ENCODE measurements at places on chromosomes 16 and 17. TPM values are rescaled to one million over a fixed set of nuclear protein-coding genes. Genes with fewer than 3 reads are reported as not detected.

- DNase-seq = no peak
Observed at GRCh38 chr17:21680366-21680765, 12.0 kb upstream of the KCNJ18 start.

GRCh38 chr16:84832488-84833143 lies 12.8 kb downstream of the CRISPLD2 start:
- no peak for DNase-seq

Gene HSPB9
- not detected for total RNA-seq

DNA sequence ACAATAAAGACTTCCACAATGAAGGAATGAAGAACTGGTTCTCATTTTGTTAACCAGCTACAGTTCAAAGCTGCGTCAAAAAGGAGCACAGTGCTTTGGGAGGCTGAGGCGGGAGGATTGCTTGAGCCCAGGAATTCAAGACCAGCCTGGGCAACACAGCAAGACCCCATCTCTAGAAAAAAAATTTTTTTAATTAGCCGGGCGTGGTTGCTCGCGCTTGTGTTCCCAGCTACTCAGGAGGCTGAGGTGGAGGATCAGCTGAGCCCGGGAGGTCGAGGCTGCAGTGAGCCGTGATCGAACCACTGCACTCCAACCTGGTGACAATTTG lies 764 bp upstream of the SLC6A4 start:
- DNase-seq = no peak

- DNase-seq = no peak
Observed at GRCh38 chr16:88739139-88739976, 33.1 kb downstream of the CTU2 start.

DNA sequence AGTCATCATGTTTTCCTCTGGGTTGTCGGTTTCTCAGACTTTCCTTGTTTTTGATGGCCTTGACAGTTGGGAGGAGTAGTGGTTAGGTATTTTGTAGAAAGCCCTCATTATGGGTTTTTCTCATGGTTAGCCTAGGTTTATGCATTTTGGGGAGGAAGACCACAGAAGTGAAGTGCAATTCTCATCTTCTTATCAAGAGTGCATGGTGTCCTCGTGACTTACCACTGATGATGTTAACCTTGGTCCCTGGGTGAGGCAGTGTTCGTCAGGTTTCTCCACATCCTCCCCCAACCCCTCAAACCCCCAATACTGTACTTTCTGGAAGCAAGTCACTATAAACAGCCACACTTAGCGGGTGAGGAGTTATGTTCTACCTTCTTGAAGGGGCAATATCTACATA lies 42.3 kb downstream of the BPTF start:
- no peak for DNase-seq

Gene CD300LD
- total RNA-seq = not detected

Gene RCVRN
- not detected for total RNA-seq

- DNase-seq = no peak
Observed at GRCh38 chr17:41939693-41940090, 9.3 kb downstream of the ODAD4 start.

Gene CBFB
- total RNA-seq = 55.2 TPM

DNA sequence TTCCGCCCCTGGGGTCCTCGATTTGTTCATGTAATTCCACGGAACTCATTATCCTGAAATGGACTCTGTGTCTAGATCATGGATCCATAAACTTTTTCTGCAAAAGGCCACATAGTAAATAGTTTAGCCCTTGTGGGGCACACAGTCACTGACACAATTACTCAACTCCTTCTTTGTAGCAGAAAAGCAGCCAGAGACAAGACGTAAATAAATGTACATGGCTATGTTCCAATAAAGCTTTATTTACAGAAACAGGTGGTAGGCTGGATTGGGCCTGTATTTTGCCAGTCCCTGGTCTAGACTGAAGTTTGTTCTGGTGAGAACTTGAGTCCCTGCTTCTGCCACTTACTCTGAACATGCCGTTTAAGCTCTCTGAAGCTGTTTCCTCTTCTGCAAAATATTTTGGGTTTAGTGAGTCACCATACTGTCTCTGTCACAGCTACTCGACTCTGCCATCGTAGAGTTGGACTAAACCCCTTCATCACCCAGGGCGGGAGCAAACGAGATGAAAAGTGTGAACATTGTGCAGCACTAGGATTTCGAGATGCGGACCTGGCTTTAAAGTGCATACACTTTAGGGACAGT lies 61.9 kb upstream of the FOXF1 start:
- DNase-seq = no peak

DNA sequence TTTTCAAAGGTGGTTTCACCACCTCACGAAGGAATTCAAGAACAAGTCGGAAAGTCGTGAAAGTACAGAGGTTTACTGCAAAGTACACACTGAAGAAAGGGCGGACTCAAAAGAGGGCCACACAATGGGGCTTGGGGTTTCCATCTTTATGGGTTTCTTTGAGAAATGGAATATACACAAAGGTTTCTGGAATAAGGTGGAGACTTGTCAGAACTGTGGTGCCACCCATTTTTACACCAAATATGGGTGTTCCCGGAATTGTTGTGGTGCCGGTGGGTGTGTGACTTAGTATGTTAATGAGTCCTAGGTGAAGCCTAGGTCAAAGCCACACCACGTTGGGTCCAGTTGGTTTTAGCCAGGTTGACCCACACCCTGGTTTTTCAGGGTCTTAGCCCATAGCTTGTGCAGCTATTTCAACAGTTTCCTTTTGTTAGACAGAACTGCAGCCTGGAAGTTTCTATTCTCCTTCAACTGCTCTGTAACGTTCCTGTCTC lies 567 bp upstream of the GCSH start:
- no peak for DNase-seq

- DNase-seq = no peak
Observed at GRCh38 chr17:4443476-4443875, 9.7 kb downstream of the SPNS3 start.

- DNase-seq = no peak
Observed at GRCh38 chr16:64074706-64075105, 1047.2 kb downstream of the CDH11 start.

- no peak for DNase-seq
Observed at GRCh38 chr17:48997103-48997826, at the start of gene IGF2BP1. Gene IGF2BP1, plus strand, starts transcription at chr17:48997385. Its CDS starts 361 bp downstream, at chr17:48997746.

Gene SLC2A4
- total RNA-seq = 0.25 TPM

GRCh38 chr17:45939395-45939794 lies 45.0 kb downstream of the MAPT start:
- no peak for DNase-seq

- no peak for DNase-seq
Observed at GRCh38 chr17:6107791-6108190, 37.6 kb downstream of the WSCD1 start.

DNA sequence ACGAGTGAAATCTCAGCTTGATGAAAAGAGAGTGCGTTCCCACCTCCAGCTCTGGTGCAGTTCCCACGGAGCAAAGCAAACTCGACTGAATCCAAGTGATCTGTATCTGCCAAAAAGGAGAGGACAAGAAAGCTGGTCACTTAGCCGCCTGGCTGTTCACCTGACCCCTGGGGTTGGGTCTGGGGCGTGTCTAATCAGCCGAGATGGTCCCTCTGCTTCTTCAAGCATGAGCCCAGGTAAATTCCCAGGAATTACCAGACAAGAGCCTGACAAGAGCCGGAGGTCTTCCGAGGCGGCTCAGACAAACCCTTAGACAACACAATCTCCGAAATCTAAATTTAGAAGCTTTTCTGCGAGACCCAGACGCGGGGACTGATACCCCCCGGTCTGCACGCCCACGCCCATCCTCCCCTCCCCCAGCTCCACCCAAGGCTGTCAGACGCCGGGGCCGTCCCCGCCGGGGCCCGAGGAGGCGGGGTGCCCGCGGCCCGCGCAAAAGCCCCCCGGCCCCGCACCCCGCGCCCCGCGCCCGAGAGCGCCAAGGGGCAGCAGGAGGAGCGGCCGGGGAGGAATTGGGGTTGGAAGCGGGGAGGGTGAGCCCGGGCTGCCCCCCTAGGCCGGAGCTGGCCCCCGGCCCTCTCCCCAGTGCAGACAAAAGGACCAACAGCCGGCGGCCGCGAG lies 674 bp downstream of the ZNF821 start:
- DNase-seq = peak; percentile 1

DNA sequence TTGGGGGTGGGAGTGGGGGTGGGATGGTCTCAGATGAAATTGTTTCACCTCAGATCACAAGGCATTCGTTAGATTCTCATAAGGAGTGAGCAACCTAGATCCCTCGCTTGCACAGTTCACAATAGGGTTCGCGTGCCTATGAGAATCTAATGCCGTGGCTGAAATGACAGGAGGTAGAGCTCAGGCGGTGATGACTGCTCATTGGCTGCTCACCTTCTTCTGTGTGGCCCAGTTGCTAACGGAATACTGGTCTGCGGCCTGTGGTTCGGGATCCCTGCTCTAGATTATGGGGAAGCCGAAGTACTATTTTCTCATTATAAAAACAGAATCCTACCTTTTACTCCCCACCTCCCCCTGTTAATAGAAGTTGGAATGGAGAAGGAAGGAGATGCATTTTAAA lies 18.9 kb downstream of the CLTC start:
- DNase-seq = no peak

DNA sequence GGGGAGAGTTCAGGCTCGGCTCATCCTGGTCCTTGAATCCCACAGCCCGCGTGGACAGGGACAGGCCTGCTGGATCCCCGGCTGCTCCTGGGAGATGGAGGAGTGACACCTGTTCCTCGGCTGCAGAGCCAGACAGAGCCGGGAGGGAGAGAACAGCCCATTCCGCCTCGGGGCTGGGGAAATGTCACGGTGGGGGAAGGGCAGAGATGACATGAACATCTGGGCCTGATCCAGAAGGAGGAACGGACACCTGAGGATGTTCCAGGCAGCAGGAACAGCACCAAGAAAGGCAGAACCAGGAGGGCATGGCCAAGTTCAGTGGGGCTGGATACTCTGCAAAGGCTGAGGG lies 2.1 kb downstream of the ZNF764 start:
- no peak for DNase-seq

Gene TOM1L1
- 70.1 TPM for total RNA-seq

Gene HOXB1
- total RNA-seq = not detected

DNA sequence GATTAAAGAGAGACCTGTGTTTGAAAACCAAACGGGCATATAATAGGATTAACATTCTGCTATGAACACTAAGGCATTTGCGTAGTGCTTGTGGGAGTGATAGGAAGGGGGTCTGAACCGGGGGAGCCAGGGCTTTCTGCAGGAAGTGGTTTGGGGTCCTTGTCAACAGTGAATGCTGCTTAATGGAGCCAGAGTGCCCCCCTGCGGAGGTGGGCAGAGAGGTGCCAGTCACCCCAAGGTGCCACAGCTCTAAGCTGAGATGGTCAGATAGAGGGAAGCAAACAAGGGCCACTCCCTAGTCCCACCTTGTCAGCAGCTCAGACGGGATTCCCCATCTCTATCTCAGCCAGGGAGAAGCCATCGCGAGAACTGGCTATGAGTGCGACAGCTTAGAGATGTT lies 17.7 kb downstream of the NAA60 start:
- no peak for DNase-seq

Gene G6PC3
- 37.7 TPM for total RNA-seq

DNA sequence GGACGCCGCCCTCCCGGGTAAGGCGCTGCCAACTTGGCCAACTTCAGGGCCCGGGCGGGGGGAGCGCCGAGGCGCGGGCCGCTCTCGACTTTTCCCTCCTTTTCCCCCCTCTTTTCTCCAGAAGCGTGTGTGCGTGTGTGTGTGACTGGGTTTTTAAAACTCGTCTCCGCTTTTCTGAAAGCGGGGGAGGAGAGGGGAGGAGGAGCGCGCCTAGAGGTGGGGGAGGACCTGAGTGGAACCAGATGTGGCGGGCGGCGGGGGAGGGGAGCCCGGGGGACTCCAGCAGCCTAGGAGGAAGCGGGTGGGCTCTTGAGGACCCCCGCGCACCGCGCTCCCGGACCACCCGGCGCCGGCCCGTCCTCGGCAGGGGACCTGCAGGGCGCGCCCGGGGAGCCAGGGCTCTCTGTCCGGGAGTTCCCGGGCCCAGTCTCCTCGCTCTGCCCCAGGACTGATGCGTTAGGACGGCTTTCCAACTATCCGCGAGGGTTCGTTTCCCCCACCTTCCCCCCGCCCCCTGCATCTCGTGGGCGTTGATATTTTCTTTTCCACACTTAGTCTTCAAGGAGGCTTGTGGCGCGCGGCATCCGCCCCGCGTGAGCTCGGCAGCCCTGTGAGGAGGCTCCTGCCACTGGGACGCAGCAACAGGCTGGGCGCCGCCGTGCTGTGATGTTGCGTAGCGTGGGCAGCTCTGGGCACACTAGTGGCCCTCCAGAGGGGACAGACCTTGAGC lies 599 bp downstream of the MRC2 start:
- peak; percentile 52 for DNase-seq

Gene TPSD1
- total RNA-seq = not detected

- no peak for DNase-seq
Observed at GRCh38 chr17:74257311-74257710, 16.7 kb upstream of the DNAI2 start.

DNA sequence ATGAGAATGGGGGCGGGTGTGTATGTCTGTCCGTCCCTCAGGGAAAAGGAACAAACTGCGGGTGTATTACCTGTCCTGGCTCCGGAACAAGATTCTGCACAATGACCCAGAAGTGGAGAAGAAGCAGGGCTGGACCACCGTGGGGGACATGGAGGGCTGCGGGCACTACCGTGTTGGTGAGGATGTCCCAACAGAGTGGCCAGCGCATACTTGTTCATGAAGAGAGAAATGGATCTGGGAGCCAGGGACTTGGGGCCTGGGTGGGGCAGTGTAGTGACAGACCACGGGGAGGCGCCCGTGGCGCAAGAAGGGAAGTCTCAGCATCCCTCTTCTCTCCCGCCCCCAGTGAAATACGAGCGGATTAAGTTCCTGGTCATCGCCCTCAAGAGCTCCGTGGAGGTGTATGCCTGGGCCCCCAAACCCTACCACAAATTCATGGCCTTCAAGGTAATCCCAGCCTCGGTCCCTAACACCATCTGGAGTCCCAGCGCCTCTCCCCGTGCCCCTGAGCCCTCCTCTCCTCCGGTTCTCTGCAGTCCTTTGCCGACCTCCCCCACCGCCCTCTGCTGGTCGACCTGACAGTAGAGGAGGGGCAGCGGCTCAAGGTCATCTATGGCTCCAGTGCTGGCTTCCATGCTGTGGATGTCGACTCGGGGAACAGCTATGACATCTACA lies 3.5 kb upstream of the C17orf107 start:
- DNase-seq = no peak

DNA sequence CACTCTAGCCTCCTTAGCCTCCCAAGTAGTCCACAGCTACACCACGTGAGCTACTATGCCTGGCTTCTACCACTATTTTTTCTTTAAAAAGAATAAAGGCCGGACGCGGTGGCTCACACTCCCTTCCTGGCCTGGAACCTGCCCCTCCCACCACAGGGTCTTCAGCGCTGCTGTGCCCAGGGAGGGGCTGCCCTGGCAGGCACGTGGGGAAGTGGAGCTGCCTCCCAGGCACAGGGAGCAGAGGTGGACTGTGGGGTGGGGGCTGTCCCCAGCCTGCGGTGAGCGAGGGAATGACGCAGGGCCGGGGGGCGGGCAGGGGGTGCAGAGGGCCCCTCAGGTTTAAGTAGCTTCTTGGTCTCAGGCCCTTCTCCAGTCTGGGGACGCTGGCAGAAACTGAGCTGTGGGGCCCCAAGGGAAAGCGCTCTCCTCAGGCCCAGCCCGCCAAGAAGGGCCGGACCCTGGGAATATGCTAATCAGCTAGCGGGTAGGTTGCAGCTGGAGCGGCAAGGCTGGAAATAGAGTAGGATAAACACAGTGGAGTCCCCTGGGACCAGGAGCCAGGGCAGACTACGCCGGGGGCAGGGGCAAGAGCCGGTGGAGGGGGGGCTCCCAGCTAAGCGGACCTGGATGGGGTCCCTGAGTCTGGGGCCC lies 46.8 kb downstream of the TIMM22 start:
- no peak for DNase-seq

- DNase-seq = no peak
Observed at GRCh38 chr16:86956437-86956836, 360.8 kb downstream of the C16orf95 start.

- no peak for DNase-seq
Observed at GRCh38 chr17:30549864-30550511, 72.8 kb downstream of the GOSR1 start.

Gene CEP295NL
- total RNA-seq = not detected

- no peak for DNase-seq
Observed at GRCh38 chr17:77542011-77542410, 401.2 kb downstream of the SEC14L1 start.
